ENCODE measurements at places on chromosomes 3 and 15. TPM values are rescaled to one million over a fixed set of nuclear protein-coding genes. Genes with fewer than 3 reads are reported as not detected.

SORD gene
- polyA plus RNA-seq, result 29.6 TPM

ILDR1 gene
- polyA plus RNA-seq, result 9.1 TPM

DNA sequence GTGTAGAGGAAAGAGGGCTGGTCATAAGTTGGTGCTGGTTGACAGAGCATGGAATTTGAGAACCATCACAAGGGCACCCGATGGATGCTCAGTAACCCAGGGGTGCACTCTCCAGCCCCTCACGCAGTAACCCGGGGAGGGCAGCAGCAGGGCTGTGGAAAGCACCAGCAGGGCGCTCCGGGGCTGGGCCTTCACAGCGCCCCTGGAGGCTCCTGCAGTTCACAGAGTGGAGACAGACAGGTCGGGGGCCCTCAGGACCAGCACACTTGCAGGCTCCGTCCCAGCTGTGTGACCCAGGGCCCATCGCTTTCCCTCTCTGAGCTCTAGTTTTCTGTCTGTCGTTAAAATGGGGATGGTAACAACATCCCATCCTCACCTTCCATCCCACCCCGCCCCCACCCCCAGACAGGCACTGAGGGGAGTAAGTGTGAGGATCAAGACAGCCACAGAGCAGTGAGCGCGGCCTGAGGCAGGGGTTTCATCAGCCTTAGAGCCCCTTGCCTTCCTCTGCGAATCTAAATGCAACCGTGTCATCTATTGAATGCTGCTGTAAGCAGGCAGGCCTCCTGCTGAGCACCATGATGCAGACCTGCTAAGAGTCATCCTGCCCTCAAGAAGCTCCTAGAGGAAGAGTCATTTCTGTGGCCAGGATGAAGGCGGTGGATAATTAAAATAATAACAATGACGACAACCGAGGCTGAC lies 90.2 kb upstream of the LINGO1 start:
- DNase-seq, result no peak

- DNase-seq, result no peak
These were observed 21.8 kb upstream of the KCNMB2 start for GRCh38 chr3:178514401-178514800.

DNA sequence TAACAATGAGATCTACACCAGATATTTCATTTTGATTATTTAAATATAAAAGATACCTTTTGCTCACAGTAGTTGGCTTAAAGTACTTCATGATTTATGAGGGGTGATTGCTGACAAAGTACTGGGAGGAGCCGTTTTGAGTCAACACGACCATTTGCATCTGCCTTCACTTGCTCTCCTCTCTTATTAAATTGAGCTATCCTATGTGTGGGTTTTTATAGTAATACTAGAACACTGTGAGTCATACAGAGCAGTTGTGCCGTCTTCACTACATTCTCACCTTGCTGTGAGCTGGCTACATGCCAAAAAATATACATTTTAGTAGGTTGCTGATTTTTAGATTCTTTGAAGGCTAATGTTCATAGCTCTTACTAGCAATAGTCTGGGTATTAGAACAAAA lies 161.2 kb downstream of the ALCAM start:
- no peak for DNase-seq

- no peak for DNase-seq
These were observed 14.2 kb upstream of the KCNMB3 start for GRCh38 chr3:179265092-179265491.

DNA sequence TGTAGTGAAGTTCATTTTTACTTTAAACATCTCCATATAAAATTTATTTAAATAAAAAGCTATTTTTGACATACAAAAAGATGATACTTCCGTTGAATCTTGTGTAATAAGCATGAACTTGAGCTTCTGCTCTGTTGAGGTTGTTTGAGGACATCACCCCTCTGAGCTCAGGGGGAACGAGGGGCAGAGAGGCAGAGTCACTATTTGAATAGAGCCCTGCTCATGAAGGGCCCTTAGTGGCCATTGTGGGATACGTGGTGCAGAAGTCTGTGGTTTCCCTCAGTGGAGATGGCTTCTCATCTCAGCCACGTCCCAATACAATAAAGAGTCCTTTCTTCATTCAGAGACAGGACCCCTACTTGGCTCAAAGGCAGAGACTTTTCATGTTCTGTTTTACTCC lies 10.6 kb downstream of the CEMIP start:
- DNase-seq, result no peak

- DNase-seq, result no peak
These were observed 76.7 kb upstream of the ADAMTS9 start for GRCh38 chr3:64764386-64764929.

GRCh38 chr3:141452773-141453172 lies 34.1 kb upstream of the RASA2 start:
- no peak for DNase-seq

DNA sequence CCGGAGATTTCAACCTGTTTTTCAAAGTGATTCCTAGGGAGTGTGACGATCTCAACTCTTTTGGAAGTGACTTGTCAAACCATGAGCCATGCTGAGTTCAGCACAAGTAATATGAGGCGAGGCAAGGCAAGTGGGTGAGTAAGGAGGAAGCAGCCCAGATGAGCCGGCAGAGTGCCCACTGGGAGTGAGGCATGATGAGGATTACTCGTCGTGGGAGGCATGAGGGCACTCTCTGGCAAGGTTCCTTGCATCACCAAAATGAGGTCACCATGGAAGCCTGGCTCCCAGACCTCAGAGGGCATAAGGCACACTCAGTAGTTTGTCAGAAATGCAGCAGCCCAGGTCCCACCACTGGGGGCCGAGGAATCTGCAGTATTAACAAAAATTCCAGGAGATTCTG lies 636.1 kb downstream of the MAGI1 start:
- no peak for DNase-seq

Data from right renal pelvis (tissue), 4 donors.